ENCODE measurements at places on chromosomes 11 and 22.

DNA sequence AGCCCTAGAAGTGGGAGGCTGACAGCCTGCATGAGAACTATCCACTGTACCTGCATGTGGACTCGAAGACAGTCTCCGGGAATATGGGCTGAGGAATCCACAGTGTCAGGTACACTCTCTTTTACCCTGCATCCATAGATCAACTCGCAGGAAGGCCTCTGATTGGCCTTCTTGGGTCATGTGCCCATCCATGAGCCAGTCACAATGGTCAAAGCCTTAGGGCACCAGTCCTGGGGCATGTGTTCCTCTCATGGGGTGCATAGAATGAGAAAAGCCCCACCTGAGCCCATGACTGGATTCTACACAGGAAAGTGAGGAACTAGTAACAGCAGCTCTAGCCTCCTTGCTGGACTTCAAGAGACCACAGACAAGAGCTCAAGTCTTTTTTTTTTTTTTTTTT lies 10.6 kb downstream of the ART1 start:
- no peak for DNase-seq

GRCh38 chr11:16793511-16793910 lies 55.1 kb downstream of the C11orf58 start:
- DNase-seq, result no peak

DNA sequence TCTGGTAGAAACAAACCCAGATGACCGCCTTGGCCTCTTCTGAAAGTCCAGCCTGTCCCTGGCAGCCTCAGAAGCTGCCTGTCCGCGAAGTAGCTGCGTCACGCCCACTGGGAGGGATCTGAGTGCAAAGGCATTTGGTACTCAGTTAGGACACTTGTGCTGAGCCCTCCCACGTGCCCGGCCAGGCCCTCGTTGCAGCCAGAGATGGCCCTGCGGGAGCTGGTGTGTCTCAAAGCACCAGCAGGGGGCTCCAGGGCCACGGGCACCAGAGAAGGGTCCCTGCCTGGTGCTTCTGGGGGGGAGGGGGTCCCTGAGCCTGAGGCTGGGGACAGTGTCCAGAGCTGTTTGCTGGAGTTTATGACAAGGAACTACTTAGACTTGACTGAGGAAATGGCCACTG lies 5.8 kb downstream of the SELENOO start:
- DNase-seq, result no peak

DNA sequence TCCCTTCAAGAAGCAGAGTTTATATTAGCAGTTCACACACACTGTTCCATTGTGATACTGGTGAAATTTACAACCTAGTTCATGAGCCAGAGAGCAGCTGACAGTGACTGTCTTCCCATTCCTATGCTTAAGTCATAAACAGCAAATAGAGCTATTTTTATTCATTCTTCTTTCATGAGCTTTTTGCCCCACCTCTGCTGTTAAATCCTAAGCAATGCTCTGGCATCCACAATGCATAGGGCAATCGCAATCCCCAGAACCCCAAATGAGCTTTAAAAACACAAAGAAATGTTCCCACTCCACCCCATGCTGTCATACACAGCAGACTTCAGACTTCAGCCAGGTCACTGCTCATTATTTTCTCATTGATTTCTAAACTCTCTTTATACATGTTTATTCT lies 307.5 kb downstream of the ETS1 start:
- DNase-seq, result no peak

DNA sequence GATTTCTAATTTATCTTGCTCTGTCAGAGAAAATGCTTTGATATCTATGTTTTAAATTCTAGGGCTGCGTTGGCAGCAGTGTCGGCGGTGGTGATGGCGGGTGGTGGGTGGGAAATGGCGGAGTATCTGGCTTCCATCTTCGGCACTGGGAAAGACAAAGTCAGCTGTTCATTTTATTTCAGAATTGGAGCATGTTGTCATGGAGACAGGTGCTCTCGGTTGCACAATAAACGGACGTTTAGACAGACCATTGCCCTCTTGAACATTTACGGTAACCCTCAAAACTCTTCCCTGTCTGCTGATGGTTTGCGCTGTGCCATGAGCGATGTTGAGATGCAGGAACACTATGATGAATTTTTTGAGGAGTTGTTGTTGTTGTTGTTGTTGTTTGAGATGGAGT lies 36.1 kb upstream of the PHOX2A start:
- DNase-seq, result no peak

- DNase-seq, result no peak
These were observed 70.5 kb downstream of the LUZP2 start for GRCh38 chr11:24567380-24567779.

DNA sequence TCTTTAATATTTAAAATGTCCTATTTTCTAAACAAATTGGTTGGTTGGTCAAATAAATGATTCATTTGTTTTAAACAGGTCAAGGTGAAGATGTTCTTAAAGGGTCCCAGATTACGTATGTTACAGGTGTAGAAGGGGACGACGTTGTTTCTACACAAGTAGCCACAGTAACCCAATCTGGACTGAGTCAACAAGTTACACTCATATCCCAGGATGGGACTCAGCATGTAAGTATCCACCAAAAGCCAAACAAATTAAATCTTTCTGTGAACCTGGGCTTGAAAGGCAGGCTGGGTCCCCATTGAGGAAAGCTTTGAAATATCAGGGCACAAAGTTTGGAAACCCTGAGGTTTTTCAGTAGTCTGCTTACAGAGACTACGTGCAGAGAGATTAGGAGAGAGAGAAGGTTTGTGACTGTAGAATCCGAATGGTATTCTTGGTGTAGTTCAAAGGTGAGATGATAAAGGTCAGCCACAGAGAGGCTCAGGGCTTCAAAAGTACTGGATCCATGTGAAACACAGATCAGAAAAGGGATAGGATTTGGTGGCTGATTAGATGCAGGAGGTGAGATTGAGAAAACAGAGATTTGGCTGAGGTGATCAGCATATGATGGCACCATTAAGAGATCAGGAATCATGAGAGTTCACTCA lies 51.7 kb downstream of the ZNF143 start:
- no peak for DNase-seq

DNA sequence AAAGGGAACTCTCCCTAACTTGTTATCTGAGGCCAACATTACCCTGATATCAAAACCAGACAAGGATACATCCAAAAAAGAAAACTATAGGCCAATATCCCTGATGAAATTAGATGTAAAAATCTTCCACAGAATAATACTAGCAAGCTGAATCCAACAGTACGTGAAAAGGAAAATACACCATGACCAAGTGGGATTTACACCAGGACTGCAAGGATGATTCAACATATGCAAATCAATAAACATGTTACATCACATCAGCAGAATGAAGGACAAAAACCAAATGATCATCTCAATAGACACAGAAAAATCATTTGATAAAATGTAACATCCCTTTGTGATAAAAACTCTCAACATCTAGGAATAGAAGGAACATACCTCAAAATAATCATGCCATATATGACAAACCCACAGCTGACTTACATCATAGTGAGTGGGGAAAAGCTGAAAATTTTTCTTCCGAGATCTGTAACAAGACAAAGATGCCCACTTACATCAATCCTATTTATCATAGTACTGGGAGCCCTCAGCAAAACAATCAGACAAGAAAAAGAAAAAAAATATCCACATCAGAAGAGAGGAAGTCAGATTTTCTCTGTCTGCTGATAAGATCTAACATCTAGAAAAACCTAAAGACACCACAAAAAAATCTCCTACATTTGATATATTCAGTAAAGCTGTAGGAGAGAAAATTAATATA lies 703.3 kb upstream of the ANO5 start:
- no peak for DNase-seq

- no peak for DNase-seq
These were observed 16.9 kb downstream of the CTTN start for GRCh38 chr11:70415191-70415590.

- no peak for DNase-seq
These were observed 102.3 kb upstream of the ANO1 start for GRCh38 chr11:69975822-69976221.

GRCh38 chr11:117511483-117511930 lies 183.9 kb downstream of the CEP164 start:
- no peak for DNase-seq

GRCh38 chr11:20351751-20352262 lies 11.7 kb upstream of the HTATIP2 start:
- no peak for DNase-seq

GRCh38 chr22:45639747-45640102 lies 31.9 kb upstream of the ATXN10 start:
- DNase-seq, result no peak

GRCh38 chr11:22491555-22492225 lies 133.9 kb downstream of the FANCF start:
- DNase-seq, result no peak

DNA sequence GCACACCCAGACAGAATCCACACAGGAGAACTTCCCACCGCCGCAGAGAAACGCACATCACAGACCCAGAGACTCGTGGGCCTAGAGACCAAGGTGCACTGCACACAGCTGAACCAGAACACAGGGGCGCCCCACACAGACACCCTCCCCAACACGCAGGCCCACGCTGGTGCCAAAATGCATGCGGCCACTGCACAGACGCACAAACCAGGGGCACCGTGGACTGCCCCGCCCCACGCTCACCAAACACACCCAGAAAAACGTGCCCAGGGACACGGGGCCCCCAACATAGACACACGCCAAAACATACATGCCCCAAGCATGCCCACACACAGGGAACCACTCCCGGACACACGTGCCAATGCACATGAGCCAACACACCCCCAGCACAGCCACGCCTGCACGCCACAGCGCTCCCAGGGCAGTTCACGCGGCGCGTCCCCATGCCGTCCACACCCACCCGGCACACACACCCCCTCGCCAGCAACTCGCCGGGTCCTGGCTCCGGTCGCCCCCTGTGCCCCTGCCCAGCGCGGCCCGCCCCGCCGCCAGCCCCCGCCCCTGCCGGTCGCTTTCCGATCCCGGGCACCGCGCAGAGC lies 7.8 kb downstream of the ELFN2 start:
- DNase-seq, result no peak
